ENCODE measurements at places on chromosomes 3 and 15.

DNA sequence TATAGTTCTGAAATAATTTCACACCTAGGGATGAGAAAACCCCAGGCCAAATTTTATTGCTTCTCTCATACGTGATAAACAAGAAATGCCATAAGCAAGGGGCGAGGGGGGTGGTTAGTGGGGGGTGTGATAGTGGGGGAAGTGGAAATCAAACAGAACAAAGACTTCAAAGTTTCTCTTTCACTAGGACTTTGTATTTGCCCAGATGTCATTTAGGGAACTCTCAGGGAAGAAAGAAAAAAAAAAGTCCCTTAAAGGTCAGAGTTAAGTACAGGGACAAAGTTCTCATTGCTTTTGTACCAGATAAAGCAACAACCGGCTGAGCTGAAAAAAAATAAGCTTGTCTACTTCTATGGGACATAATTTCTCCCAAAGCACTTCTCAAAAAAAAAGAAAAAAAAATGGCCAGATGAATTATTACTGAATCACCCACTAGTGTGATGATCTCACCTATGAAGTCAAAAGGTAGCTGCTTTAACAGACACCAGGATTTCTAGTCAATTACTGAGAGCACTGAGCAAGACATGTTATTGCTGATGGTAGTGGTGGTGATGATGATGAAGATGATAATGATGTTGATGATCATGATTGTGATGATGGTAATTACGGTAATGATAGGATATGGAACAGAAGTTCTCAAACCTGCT is 56.2 kb downstream of the FHIT start:
- no peak for DNase-seq

- no peak for DNase-seq
These were observed 258.7 kb downstream of the TLE3 start for GRCh38 chr15:69838994-69839393.

DNA sequence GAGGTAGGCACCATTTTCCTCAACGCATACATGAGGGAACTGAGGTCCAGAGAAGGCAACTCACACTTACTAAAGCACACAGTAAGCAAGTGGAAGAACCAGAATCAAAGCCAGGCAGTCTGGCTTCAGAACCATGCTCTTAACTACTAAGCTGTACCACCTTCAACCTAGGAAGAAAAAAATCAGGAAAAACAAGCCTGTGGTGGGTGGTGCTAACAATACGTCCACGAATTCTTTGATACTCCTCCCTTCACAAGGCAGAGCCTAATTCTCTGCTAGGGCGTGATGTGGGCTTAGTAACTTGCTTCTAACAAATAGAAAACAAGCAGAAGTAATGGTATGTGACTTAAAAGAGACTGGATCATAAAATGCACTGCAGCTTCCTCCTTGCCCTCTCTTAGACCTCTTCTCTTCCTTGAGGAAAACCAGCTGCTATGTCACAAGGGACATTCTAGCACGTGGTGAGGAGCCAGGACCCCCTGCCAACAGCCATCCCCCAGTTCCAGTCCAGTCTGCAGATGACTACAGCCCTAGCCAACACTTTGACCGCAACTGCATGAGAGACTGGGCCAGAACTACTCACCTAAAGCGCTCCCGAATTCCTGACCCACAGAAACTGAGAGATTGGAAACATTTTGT is 36.9 kb downstream of the HACD2 start:
- DNase-seq: no peak

GRCh38 chr3:18444595-18445400 is 19.7 kb upstream of the SATB1 start:
- peak; percentile 68 for DNase-seq

DNA sequence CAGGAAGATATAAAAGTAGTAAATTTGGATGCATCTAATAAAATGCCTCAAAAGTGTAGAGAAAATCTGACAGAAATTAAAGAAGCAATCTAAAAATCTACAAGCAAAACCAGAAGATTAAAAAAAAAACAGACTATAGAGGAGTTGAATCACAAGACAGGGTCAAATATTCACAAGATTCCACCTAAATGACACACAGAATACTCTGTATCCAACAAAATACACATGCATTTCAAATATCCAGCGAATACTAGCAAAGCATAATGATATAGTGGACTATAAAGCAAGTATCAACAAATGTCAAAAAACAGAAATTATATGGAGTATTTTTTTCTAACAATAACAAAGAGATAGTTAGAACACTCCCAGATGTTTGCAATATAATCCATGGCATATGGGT is 20.5 kb upstream of the ACTC1 start:
- DNase-seq: no peak

DNA sequence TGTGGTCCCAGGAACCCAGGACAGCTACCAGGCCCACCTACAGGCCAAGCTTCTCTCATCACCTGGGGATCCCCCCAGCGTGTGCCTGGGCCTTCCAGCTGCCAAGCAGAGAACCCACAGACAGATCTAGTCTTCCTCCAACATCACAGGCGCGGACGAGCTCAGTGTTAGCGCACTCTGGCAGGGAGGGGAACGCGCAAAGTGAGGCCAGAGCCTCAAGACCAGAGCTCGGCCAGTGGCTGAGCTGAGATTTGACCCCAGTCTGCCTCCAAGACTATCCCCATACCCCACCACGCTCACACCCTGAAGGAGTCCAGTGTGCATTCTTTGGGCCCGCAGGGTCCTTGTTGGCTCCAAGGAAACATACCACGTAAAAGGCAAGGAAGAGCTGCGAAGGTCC is 5.1 kb downstream of the MFGE8 start:
- DNase-seq: no peak

DNA sequence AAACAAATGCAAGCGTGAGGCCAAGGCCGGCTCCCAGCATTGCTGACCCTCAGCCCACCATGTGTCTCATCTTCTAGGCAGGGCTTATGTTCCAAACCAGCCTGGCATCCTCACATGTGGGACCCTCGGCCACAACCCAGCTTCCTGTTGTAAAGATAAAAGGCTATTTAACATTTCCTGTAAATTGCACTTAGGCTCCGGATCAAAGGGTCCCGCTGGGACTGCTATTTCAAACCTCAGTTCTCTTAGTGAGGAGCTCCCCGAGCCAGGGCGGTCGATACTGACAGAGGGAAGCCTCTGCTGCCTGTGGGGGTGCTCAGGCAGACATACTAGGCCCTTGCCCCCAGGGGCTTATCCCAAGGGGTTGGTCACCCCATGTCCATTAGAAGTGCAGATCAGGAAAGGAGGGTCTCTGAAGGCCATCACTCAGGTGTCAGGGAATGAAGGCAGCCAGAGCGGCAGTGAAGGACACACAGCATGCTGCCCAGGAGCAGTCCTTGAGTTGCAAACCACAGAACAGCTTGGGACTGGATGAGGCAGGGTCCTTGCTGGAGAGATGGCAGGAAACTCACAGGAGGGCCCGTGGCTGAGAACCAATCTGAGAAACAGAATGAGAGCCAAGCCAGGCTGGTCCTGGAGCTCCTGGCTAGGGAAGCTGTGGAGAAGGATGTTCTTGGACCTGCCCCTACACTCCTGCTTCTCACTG is 239.9 kb downstream of the TLE3 start:
- no peak for DNase-seq

DNA sequence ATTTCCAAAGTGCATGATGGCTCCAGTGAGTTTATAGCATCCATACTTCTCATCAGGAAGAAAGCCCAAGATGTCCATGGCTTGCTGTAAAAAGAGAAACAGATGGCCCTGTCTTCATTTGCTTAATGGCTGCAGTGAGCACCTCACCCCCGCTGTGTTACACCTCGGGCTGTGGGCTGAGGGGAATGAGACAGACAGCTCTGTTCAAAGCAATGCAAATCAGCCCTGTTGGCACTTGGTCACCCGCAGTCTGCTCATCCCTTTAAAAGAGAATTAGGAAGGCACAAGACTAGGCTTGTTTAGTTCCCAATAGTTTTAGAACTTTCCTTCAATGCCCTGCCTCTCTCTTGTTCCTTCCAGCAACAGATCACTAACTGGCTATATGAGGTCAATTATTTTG is 25.2 kb downstream of the MYH15 start:
- no peak for DNase-seq

DNA sequence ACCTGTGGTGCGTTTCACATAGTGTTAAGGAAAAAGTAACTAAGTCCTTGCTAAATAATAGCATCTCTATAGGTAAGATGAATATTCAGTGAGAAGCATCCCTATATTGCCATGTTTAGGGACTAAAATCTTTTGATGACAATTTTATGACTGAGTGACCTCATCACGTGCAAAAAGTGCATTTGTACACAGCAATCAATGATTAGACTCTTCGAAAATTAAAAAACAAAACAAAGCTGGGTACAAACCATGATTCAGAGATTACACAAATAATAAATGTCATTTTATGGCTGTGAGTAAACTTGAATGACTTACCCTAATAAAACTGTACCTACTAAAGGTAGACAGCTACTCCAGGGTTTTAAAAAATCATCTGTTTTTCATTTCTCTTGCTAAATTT is 505.3 kb downstream of the FOXP1 start:
- DNase-seq: no peak

GRCh38 chr15:77901251-77901881 is 176.1 kb downstream of the TBC1D2B start:
- no peak for DNase-seq

GRCh38 chr3:128313935-128314334 is 152.8 kb downstream of the DNAJB8 start:
- no peak for DNase-seq

DNA sequence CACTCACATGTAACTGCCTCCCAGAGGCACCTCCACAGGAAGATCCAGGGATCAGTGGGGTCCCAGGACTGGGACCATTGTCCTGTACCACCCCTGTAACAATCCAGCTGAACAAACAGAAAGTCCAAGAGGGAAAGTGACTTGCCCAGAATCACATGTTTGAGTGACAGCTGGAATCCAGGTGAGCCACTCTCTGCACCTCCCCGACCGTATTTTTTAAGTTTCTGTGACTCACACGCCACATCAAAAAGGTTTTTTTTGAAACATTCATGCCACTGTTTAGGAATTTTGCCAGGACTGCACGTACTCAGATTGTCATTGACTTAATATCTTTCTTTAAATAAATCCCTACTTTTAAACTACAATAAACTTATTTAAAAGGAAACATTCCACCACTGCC is 9.8 kb upstream of the SLC6A1 start:
- DNase-seq: no peak

DNA sequence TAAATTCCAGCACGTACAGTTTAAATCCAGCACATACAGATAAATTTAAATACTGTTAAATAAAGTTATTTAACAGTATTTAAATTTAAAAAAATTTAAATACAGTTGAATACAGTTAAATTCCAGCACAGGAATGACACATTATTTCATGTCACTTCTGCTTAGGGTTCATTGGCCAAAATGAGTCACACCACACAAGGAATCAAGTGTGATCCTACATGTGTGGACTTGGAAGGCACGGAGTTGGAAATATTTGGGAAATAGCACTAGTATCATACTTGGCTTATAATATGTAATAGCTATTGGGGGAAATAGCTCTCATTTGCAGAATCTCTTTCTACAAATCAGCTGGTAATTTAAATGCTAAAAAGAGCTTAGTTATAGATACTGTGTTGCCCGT is 10.6 kb downstream of the RAB7A start:
- no peak for DNase-seq

- DNase-seq: no peak
These were observed 8.3 kb upstream of the PDCD6IP start for GRCh38 chr3:33790091-33790490.

- no peak for DNase-seq
These were observed 8.0 kb downstream of the ESYT3 start for GRCh38 chr3:138442433-138442832.

DNA sequence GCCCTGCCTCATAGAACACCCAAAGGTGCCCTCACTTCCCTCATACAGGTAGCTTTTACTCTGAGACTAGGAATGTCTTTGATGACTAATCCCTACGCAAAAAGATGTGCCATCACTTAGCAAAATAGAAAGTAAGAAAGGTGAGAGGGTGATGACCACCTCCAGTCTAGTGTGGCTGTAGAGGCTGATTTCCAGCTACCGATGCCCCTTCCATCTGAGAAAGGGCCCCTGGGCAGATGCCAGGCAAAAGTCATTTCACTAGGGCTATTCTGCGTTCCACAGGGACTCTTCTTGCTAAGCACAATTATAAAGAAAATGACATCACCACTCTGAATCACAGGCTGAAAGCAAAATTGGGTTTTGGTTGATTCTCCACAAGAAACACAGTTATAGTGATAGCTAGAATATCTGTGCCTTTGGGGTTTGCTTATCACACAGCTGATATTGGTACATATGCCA is 77.4 kb downstream of the RBPMS2 start:
- DNase-seq: no peak

DNA sequence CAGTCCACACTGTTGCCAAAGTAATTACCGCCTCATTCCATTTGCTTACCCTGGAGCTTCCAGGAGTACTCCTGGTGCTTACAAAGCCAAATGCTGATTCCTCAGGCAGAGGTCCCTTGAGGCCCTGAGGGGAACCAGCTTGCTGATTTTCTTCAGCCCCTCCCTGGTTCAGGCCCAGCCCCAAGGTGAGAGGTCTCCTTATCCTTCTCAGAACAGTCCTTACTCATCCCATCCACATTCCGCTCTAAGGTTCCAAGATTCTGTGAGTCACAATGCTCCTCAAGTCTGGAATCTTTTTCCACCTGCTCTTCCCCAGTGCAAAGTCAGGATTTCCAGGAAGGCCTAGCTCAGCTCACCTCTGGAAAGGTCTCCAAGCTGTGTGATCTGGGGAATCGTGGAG is 1.8 kb upstream of the ATP10A start:
- DNase-seq: no peak

GRCh38 chr15:75666823-75667501 is 19.2 kb downstream of the SNX33 start:
- DNase-seq: no peak

DNA sequence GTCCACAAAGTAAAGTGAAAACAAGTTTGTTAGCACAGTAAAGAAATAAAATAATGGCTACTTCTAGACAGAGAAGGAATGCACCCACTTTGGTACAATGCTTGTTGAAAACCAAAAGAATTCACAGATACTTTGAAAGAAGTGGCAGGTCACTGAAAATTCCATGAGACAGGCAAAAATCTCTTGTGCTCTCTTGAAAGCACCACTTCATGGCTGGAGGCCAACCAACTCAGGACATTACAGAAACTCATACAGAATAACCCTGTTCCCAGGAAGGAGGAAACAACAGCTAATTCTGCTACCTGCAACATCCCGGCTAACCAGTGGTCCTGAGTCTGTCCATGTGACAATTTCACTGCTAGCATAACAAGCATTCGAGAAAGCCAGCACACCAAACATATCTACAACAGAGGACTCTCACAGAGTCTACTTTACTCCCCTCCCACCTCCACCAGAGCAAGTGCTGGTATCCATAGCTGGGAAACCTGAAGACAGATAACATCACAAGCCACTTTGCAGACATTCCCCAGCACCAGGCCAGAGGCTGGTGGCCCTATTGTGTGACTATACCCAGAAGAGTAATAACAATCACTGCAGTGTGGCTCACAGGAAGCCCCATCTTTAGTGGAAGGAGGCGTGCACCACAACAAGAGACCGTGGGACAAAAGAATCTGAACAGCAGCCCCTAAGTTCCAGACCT is 255.3 kb upstream of the SLITRK3 start:
- no peak for DNase-seq

DNA sequence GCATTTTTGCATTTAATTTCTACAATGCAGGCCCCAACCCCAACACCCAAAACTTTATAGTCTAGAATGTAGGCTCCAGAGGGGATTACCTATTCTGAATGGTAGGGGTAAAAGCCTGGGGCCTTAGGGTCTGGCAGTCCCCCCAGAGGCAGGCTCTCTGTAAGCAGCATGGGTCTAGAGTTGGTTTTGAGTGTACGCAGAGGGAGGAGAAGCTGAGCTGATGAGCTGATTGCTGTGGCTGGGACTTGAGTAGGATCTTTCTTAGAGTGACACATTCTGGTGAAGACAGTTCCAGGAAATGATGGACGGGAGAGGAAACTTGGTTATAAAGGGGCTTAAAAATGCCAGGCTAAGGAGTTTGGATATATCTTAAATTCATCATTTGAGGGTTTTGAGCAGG is 2.1 kb downstream of the LPP start:
- DNase-seq: no peak
